MM.1S (cell line): ENCODE measurements at places on chromosomes 3 and 15.
A peak's percentile ranks its signal among the peaks of the same experiment; 100 is the strongest.

GRCh38 chr3:187550446-187550845 is 119.7 kb downstream of the SST start:
- H3K27ac ChIP-seq, result no peak overlapping the region
- H3K4me1 ChIP-seq, result no peaks in the 10 kb centered on the region
- DNase-seq, result no peak
- no peaks in the 10 kb centered on the region for H3K36me3 ChIP-seq

GRCh38 chr3:131537531-131537930 is 34.8 kb upstream of the MRPL3 start:
- no peaks in the 10 kb centered on the region for H3K27me3 ChIP-seq
- DNase-seq, result no peak
- no peaks in the 10 kb centered on the region for H3K36me3 ChIP-seq

DNA sequence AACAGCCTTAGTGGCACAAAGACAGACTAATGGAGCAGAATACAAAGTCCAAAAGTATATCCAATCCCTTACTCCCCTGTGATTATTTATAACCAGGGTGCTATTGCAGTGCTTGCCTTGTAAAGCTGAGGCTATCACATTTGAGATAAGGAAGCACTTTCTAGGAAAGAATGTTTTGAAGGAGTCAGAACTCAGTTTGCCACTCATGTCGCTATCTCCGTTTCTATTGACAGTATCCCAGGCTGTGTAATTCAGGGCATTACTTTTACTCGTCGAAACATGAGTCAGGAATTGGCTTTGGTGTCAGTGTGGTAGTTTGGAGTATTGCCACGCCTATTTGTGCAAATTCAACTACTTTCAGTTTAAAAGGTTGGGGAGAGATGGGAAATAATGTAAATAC is 78.4 kb downstream of the FBXL2 start:
- no peaks in the 10 kb centered on the region for H3K4me1 ChIP-seq
- H3K36me3 ChIP-seq, result no peaks in the 10 kb centered on the region
- no peak overlapping the region for H3K27ac ChIP-seq
- no peak overlapping the region for H3K4me3 ChIP-seq

GRCh38 chr15:63896336-63897115 is 62.8 kb upstream of the HERC1 start:
- DNase-seq, result peak; percentile 87
- peaks cover 19% of the 10 kb centered on the region for H3K4me1 ChIP-seq
- H3K4me3 ChIP-seq, result no peak overlapping the region

GRCh38 chr15:85770096-85771041 is 24.4 kb downstream of the KLHL25 start:
- no peak overlapping the region for H3K4me3 ChIP-seq
- H3K36me3 ChIP-seq, result no peaks in the 10 kb centered on the region
- H3K27me3 ChIP-seq, result no peaks in the 10 kb centered on the region
- no peak overlapping the region for H3K27ac ChIP-seq
